Activated CD4-positive, alpha-beta T cell treated with anti-CD3 and anti-CD28 coated beads, Interleukin-2, amount 10 ng/mL, durations not matched to agents 7 days and 5 days (primary cell): ENCODE measurements at places on chromosomes 6 and 20.

GRCh38 chr6:7401075-7401474 is 11.5 kb downstream of the RIOK1 start:
- no peak overlapping the region for H3K4me3 ChIP-seq
- H3K4me1 ChIP-seq, result no peaks in the 10 kb centered on the region
- no peaks in the 10 kb centered on the region for H3K27me3 ChIP-seq
- H3K36me3 ChIP-seq, result peaks cover 43% of the 10 kb centered on the region
- DNase-seq, result no peak

DNA sequence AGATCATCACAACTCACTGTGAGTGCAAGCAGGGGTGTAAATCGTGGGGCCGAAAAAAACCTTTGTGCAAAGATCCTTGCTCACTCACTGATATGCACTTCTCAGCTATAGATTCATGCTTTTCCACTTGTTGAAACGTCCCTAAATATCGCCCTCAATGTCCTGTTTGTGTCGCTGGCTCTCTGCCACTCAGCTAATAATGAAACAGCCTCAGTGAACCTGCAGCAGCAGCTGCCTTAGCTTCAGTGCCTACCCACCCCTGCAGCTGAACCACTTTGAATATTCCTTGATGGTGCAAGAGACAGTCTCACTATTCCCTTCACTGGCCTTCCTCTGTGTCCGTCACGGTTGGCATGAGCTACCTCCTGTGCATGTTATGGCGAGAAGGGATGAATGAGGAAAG is 128.9 kb upstream of the NAA20 start:
- peaks cover 15% of the 10 kb centered on the region for H3K27me3 ChIP-seq
- no peaks in the 10 kb centered on the region for H3K4me1 ChIP-seq
- H3K36me3 ChIP-seq, result no peaks in the 10 kb centered on the region
- DNase-seq, result no peak

GRCh38 chr6:11772109-11772825 is 6.3 kb downstream of the ADTRP start:
- DNase-seq, result no peak
- no peak overlapping the region for H3K27ac ChIP-seq
- no peaks in the 10 kb centered on the region for H3K36me3 ChIP-seq
- H3K4me3 ChIP-seq, result no peak overlapping the region
- no peaks in the 10 kb centered on the region for H3K27me3 ChIP-seq

GRCh38 chr6:43217351-43217750 is 11.9 kb downstream of the DNPH1 start:
- peaks cover 7% of the 10 kb centered on the region for H3K4me1 ChIP-seq
- no peaks in the 10 kb centered on the region for H3K27me3 ChIP-seq
- peaks cover 17% of the 10 kb centered on the region for H3K36me3 ChIP-seq
- DNase-seq, result no peak
- no peak overlapping the region for H3K4me3 ChIP-seq

- H3K36me3 ChIP-seq, result no peaks in the 10 kb centered on the region
- no peak for DNase-seq
- H3K27ac ChIP-seq, result no peak overlapping the region
- peaks cover 34% of the 10 kb centered on the region for H3K4me1 ChIP-seq
Measured at GRCh38 chr20:45448270-45448669, 21.3 kb upstream of the WFDC2 start.
